Stimulated activated CD8-positive, alpha-beta memory T cell treated with anti-CD3 and anti-CD28 coated beads, Interleukin-15, amount 100 ng/mL, for 1 hour (primary cell): ENCODE measurements at places on chromosomes 2 and 18.

- DNase-seq = no peak
Measured at GRCh38 chr2:69961496-69961895, at the start of gene ASPRV1. ASPRV1 (minus strand) TSS chr2:69961631; CDS start chr2:69961436, 195 bp downstream.

DNA sequence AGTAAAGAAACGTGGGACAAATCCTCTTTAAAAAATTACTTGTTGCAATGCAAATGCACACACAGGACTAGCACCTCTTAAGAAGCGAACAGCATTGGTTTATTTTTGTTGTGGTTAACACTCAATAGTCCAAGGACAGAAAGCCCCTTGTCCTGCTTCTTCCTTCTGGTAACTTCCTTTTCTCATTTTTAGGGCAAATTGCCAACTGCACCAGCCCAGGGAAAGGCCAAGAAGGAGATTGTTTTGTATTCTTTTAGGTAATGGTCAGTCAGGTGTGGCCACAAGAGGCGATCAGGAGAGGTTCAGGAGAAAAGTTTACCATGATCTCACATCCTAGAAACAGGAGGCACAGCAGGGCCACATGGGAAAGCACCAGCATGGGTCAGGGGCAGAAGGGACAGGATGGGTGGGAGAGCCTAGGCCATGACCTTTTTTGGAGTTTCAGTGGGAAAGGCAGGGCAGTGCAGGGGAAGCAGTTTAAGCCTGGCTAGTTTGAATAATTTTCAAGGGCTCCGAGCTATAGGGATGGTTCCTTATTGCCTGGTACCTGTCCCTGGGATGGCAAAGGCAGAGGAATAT is 73.0 kb downstream of the CHRNA1 start:
- DNase-seq = no peak

- DNase-seq = no peak
Measured at GRCh38 chr18:72866442-72866900, 1.3 kb downstream of the NETO1 start.

GRCh38 chr18:48022531-48023329 is 92.3 kb upstream of the SMAD2 start:
- no peak for DNase-seq

- no peak for DNase-seq
Measured at GRCh38 chr2:222891890-222892289, 31.1 kb downstream of the ACSL3 start.

DNA sequence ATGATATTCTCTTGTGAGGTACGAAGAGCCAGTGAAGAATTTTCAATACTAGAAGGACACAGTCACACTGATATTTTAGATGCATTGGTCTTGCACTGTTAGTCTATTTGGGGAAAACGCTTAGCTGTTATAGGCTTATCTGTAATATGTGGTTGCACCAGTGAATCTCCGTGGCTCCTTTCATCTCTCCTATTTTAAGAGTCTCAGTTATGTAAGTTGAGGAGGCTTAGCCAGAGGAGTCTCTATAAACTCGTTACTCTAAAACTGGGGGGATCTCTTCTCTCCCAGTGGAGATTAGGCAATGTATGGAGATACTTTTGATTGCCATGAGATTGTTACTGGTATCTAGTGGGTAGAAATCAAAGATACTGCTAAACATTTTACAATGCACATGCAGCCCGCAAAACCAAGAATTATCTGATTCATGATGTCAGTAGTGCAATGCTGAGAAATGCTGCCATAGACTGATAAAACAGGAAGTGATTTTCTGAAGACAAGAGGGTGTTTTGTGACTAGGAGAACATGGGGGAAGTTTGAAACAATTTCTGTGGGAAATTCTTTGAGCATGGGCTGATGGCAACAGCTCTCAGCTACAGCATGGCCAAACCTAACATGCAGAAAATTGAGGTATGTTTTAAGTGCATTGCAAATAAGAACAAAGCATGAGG is 339.1 kb downstream of the SOX11 start:
- DNase-seq = no peak

GRCh38 chr2:235949567-235950472 is 218.4 kb downstream of the GBX2 start:
- no peak for DNase-seq

- DNase-seq = no peak
Measured at GRCh38 chr18:23460285-23461273, 7.5 kb downstream of the RIOK3 start.

DNA sequence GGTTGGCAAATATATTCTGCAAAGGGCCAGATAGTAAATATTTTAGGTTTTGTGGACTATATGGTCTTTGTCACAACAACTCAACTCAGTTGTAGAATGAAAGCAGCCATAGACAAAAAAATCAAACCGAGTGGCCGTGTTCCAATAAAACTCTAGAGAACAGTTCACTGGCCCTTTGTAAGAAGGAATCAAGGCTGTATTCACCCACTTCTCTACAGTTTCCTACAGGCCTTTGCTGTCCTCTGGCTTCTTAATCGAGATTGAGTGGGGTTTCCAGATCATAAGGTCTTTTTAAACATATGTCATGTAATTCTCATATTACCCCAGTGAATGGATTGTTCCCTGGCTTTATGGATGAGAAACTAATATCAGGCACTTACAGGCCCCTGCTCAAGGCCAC is 448.9 kb upstream of the ETAA1 start:
- no peak for DNase-seq

- DNase-seq = peak; percentile 60
Measured at GRCh38 chr2:98465456-98466226, 21.0 kb downstream of the INPP4A start.

DNA sequence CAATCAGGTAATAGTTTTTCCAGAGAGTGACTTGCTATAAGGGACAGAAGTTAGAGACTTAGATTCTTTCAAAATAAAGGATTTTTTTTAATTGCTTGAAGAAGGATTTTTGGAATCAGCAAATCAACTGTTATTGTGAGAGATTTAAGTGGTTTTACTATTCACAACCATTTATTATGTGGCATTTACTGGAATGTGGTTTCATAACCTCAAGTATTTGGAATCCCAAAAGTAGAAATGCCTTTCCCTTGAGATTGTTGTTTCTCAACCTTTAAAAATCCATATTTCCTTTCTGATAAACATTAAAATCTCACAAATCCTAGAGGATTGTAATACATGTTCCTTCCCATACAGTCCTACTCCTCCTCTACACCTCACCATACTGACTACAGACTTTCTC is 5.0 kb downstream of the TANK start:
- DNase-seq = no peak

GRCh38 chr2:189312211-189312610 is 129.1 kb upstream of the WDR75 start:
- DNase-seq = no peak

GRCh38 chr2:102291319-102292075 is 19.9 kb upstream of the IL1RL1 start:
- no peak for DNase-seq

- DNase-seq = no peak
Measured at GRCh38 chr2:200763422-200763821, 48.3 kb upstream of the BZW1 start.

DNA sequence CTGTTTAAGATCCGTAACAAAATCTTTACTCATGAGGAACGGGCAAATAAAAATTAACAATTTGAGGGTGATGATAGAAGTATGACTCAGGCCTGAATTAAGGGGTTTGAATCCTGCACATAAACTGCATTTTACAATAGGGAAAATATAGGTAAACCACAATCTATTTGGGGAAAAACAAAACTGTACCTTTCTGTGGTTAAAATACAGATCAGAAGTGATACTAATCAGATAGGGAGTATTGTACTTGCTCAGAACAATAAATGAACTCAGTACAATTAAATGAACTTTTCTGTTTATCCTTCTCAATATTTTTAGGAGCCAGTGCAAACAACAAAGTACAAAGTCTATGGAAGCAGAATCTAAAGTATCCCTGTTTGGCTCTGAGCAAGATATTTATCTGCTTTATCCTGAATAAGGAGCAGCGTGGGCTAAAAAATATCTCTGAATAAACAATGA is 287.3 kb downstream of the ZNF385B start:
- DNase-seq = no peak

- DNase-seq = no peak
Measured at GRCh38 chr18:47250391-47251046, 941 bp downstream of the SKOR2 start.

GRCh38 chr2:82062463-82062862 is 1757.9 kb upstream of the LRRTM1 start:
- DNase-seq = no peak

GRCh38 chr2:177822941-177823340 is 249.6 kb downstream of the PDE11A start:
- DNase-seq = no peak

DNA sequence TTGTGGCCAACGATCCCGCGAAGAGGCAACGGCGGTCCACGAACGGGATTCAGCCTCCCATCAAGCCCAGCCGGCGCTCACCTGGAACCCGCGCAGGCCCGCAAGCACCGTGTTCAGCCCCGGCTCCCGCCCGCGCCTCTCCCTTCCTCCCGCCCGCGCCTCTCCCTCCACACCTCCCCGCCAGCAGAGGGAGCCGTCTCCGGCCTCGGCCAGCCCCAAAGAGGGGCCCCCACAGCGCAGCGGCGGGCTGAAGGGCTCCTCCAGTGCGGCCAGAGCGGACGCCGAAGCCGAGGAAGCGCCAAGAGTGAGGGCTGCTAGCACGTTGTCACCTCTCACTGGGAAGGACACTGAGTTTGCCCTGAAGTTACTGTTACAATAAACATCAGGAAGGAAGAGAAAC is 55.3 kb upstream of the LAPTM4A start:
- no peak for DNase-seq

DNA sequence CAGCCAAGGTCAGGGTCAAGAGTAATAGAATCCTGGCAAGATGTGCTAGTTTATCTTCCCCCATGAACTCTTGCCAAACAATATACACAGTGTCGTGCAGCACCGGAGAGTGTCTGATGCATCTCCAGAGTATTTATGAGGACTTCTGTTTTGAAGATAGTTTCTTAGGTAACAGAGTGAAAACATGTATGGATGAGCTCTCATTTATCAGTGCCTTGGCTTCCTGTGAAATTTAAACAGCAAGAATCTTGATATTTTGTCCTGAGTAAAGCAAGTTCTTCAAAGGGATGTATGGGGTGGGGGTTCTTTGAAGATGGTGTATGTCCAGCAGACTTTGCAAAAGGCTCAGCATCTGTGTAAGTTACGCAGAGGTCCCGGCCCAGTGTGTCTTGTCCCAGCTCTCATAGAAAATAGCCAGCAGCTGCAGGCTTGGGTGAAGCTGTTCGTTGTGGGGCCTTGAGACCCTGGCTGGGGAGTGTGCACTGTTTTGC is 361.0 kb upstream of the NT5C1B start:
- no peak for DNase-seq

- no peak for DNase-seq
Measured at GRCh38 chr2:28801726-28802125, 8.9 kb upstream of the SPDYA start.

- no peak for DNase-seq
Measured at GRCh38 chr2:230614913-230615332, 97.7 kb upstream of the CAB39 start.

DNA sequence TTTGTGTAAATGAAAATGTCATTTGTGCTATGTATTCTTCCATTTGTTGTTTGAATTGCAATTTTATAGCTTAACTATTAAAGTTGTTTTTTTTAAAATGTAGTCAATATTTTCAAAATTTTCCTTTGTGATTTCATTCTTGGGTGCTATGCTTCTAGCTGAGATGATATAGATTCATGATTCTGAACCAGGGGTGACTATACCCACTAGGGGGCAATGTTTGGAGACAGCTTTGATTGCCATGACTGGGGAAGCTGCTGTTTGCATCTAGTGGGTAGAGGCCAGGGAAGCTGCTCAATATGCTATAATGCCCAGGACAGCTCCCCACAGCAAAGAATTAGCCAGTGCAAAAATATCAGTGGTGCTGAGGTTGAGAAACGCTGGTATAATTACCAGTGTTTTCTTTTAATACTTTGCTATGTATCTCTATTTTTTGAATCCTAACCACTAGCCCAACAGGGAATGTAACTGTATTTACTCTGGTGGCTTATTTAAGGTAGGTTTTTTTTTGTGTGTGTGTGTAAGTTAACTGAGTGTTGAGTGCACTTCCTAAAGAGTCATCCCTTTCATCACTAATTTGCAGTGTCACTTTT is 99.7 kb downstream of the MEP1B start:
- no peak for DNase-seq

DNA sequence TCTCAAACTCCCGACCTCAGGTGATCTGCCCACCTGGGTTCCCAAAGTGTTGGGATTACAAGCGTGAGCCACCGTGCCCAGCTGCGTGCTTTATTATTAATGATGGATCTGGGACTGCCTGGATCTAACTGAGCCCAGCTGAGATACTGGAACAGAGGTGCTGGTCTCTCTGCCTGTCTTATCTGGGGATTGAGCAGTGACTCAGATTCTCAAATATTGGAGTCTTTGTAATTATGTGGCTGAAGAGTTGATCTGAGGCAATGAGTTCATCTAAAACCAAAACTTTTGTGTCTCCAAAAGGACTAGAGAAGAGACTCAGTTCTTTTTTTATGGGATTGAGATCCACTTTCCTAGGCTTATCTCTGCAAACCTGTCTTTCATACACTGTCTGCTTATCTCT is 16.3 kb downstream of the PLEKHB2 start:
- no peak for DNase-seq

- DNase-seq = no peak
Measured at GRCh38 chr2:168814939-168815907, 12.8 kb downstream of the NOSTRIN start.

GRCh38 chr2:2226326-2226725 is 104.7 kb downstream of the MYT1L start:
- DNase-seq = no peak

DNA sequence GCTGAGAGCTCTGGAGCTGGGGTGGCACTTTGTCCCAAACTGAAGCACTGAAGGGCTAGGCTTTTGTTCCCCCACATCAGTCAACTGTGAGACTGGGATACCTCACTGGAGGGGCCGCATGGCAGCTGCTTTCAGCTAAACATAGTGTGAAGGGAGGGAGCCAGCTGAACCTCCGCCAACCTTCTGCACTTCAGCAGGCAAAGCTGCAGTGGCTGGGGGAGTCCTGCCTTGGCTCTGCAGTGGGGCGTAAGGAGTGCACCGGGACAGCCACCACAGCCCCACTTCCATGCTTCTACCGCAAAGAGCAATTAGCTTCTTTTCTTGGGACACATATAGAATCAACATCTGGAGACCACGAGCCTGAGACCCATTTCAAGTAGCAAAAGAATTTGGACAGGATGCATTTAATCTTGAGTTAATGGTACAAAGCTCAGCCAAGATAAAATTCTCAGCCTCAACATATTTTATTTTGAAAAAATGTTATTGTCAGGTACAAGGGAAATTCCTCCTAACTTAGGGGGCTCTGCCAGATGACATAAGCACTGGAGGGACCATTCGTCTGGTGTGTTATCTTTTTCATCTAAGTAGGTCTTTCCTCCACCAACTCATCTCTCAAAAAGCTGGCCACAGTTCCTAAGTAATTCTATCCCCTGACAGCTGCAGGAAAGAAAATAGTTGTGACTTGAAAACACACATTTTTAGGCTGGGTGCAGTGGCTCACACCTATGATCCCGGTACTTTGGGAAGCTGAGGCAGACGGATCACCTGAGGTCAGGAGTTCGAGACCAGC is 25.6 kb upstream of the MYCN start:
- DNase-seq = no peak

DNA sequence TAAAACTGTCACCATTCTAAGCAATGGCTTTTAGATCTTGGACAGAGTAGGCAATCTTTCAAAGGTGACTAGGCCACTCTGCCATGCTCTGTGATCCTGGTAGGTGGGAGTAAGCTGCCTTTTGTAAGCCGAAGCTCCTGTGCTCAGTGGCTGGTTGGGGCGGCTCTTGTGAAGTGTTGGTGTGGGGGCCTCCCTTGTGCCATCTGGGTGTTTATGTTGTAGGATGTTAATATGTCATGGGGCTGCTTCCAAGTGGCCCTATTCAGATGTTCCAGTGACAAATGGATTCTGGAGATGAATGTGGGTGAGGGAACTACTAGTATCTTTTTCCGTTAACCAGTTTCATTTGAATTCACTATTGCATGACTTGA is 116.8 kb upstream of the SPRED2 start:
- DNase-seq = no peak

GRCh38 chr2:111035830-111036441 is 84.8 kb upstream of the BCL2L11 start:
- no peak for DNase-seq
